ENCODE measurements at places on chromosomes 12 and 14. TPM values are rescaled to one million over a fixed set of nuclear protein-coding genes. Genes with fewer than 3 reads are reported as not detected.

DNA sequence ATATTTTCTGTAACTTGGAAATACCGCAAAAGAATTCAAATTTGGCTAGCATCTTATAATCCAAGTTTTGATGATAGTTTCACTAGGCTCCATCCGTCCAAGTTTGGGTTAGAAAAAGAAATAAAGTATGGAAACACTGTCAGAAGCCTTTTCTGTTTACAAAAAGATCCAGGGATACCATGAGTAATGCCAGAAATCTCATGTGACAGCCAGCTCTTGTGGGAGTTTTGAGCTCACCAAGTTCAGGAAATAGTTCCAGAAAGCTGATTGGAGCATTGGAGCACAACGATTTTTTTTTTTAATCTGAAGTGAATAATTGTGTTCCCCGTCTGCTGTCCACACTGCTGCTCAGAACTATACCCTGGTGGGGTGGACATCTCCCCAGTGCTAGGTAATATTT is 229.7 kb upstream of the NPAS3 start:
- DNase-seq = no peak

DNA sequence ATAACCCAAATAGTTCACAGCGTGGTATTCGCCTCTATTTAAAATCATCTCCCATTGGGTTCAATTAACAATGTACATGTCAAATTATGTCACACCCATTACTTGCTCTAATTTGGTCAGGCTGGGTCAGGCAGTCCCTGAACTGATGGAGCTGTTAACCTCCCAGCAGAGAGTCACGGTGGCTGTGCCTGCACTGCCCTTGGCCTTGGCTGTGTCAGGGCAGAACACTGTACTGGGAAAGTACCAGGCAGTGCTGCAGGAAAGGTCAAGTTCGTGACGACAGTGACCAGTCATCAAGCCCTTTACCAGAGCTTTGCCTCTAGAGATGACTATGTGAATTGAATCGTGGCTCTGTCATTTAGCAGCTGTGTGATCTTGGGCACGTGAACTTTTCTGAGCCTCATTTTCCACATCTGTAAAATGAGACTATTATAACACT is 100.0 kb downstream of the ARF6 start:
- peak; percentile 36 for DNase-seq

DNA sequence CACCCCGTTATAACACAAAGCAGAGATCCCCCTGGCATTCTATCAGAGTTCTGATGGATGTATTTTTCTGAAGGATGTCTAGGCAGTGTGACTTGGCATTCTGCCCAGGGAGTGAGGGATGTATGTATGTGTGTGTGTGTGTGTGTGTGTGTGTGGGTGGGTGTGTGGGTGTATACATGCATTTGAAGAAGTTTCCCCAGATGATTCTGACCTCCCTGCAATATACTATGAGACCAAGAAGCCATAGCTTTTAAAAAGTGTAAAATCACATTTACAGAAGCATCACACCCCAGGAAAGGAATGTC is 59.7 kb upstream of the NAP1L1 start:
- DNase-seq = no peak

DNA sequence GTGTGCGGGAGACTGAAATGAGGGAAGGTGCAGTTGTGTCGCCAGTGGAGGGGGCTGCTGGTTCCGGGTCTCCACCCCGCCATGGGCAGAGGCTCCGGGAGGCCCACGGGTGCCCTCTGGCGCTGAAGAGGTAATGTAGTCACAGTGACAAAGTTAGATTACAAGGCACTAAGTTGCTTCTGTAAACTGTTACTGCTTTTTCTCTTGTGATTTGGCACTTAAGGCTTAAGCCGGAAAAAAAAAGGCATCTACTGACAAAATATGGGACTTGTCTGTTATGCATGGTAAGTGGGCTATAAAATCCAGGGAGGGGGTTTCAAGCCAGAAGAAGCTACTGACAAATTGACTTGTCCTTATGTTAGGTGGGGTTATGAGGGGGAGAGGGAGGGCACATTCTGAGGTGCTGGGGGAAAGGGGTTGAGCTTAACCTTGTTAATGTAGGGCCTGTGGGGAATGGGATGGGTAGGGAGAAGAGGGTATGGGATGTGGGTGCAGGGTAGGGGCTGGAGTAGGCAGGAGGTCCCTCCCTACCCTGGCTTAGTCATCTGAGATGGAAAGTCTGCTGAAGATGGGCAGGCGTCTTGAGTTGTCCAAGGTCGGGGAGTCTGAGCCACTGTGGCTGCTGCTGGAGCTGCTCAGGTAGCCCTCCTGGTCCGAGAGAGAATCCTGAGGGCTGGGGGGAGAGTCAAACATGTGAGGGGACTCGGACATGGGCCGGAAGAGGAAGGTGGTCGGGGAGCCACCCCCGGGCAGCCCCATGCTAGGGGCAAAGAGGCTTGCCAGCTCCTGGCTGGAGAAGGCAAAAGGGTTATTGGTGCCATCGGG is 3.7 kb downstream of the ZFP36L1 start:
- peak; percentile 88 for DNase-seq

GRCh38 chr12:32151086-32151485 is 44.4 kb downstream of the BICD1 start:
- DNase-seq = no peak

GRCh38 chr12:48105867-48106680 is at the start of gene SENP1:
Gene SENP1, minus strand, starts transcription at chr12:48106079. Its CDS starts 4,607 bp downstream, at chr12:48101472.
- DNase-seq = peak; percentile 89

- peak; percentile 8 for DNase-seq
Observed at GRCh38 chr12:14913381-14913781, 25.0 kb downstream of the ERP27 start.

- no peak for DNase-seq
Observed at GRCh38 chr14:71834284-71835204, 97.7 kb upstream of the RGS6 start.

DNA sequence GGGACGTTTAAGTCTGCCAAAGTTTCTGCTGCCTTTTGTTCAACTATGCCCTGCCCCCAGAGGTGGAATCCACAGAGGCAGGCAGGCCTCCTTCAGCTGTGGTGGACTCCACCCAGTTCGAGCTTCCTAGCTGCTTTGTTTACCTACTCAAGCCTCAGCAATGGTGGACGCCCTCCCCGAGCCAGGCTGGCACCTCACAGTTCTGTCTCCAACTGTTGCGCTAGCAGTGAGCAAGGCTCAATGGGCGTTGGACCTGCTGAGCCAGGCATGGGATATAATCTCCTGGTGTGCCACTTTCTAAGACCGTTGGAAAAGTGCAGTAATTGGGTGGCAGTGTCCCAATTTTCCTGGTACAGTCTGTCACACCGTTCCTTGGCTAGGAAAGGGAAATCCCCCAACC is 444.7 kb downstream of the FLRT2 start:
- no peak for DNase-seq

GRCh38 chr12:1297206-1297605 is 297.2 kb downstream of the FBXL14 start:
- DNase-seq = no peak

- peak; percentile 83 for DNase-seq
Observed at GRCh38 chr14:102096569-102097188, 9.8 kb upstream of the HSP90AA1 start.

DNA sequence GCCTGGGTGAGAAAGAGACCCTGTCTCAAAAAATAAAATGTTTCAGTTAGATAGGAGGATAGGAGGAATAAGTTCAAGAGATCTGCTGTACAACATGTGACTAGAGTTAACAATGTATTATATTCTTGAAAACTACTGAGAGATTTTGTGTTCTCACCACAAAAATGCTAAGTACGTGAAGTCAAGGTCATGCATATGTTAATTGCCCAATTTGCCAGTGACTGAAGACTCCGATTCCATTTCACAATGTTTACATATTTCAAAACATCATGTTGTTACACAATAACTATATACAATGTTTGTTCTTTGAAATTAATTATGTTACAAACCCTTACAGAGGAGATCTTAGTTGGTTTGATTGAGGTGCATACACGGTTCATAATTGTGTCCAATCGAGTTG is 52.1 kb downstream of the SLC15A4 start:
- no peak for DNase-seq

DNA sequence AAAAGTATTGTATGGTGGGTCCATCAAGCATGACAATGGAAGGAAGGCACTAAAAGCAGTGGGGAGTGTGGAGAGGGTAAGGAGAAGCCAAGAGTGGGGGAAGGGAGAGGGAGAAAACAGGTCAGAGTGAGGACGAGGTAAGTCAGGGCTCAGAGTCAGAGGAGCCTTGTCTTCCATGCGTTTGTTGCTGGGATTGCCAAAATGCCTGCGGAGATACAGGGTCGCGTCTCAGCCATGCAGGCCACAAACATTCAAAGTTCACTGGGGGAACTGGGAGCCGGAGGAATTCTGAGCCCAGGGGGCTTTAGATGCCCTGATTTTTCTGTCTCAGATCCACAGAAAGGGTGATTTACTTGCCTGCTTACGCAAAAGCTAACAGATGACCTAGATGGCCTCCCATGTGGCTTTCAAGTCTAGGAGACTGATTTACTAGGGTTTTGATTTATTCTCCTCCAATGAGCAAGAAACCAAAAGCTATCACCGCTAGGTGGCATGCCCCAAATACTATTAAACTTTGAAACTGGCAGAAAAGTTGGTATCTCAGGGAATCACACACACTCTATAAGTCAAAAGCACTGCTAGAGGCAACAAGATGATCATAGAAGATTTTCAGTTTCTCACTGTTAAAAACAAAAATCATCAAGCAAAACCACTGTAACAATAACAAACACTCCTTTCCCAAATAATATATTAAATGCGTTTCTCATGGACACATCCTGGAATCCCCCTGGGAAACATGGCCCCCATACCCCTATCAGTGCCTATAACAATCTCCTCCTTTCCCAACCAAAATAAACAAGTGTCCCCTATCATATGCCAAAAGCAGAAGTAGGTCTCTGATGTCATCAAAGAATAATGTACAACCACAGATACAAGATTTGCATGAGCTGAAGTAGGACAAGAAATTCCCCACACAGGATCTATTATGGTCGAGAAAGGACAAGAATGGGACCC is 26.6 kb upstream of the MDM1 start:
- DNase-seq = no peak

DNA sequence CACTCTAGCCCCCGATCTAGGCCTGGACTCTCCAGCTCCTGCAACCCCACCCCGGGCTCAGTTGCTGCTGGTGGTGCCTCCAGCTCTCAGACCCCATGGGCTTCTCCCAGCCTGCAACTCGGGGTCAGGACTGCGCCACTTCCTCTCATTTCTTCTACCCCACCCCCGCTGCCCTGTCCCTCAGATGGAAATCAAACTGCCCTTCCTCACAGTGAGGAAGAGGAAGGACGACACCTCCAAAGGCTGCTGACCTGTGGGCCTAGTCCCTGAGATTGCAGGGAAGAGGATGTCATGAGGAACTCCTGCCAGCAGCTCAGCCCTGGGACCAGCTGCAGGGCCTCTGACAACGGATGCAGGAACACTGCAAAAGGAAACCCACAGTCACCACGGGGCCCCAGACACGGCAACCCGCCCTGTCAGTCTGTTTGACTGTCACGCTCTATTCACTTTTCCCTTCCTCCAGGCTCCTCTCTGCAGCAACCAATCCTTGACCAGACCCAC is 29.3 kb upstream of the PNMA1 start:
- DNase-seq = no peak

- no peak for DNase-seq
Observed at GRCh38 chr12:63079791-63080502, 71.1 kb downstream of the AVPR1A start.

GRCh38 chr14:91955168-91955567 is 7.7 kb upstream of the FBLN5 start:
- DNase-seq = no peak

DNA sequence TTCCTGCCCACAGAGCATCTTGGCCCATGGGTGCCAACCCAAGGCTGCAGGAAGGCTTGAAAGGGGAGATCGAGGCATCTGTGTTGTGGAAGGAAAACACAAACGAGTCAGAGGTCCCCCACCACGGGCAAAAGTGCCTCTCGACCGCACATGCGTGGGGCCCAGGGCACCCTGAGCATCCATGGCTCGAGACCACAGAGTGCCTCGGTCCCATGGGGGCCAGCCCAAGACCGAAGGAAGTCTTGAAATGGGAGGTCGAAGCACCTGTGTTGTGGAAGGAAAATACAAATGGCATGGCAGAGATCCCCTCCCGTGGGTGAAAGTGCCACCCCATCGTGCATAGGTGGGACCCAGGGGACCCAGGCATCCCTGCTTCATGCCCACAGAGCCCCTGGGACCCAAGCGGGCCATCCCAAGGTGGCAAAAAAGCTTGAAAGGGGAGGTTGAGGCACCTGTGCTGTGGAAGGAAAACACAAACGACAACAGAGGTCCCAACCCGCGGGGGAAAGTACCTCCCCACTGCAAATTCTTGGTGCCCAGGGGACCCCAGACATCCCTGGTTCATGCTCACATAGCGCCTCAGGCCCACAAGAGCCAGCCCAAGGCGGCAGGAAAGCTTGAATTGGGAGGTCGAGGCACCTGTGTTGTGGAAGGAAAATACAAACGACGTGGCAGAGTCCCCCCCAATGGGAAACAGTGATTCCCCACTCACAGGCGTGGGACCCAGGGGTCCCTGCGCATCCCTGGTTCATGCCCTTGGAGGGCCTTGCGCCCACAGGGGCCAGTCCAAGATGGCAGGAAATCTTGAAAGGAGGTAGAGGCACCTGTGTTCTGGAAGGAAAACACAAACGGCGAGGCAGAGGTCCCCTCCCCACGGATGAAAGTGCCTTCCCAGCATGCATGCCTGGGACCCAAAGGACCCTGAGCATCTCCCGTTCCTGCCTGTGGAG is 373.0 kb downstream of the ALG10 start:
- peak; percentile 2 for DNase-seq

DNA sequence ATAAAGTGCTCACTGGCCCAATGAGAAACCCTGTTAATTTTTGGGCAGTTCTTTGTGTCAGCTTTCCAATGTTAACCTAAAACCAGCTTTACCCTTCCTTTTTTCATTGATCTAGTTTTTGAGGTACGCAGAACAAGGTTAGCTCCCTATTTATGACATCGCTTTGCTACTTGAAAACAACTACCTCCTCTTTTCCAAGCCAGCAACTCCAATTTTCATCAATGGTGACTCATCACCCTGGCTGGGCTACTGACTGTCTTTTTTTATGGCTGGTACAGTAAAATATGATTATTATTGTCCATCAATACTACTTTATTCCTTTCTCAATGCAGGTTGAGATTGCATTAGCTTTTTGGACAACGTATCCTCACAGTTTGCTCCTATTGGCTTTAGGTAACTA is 22.5 kb upstream of the AKAP6 start:
- no peak for DNase-seq

- no peak for DNase-seq
Observed at GRCh38 chr12:25557830-25558436, 4.8 kb upstream of the LMNTD1 start.

- DNase-seq = no peak
Observed at GRCh38 chr12:127360580-127360979, 906.4 kb upstream of the TMEM132C start.

ARID2 gene
- 20.2 TPM for total RNA-seq

HOXC13 gene
- total RNA-seq = not detected

PLEK2 gene
- total RNA-seq = not detected

VRTN gene
- not detected for total RNA-seq

HOXC9 gene
- not detected for total RNA-seq

ANKS1B gene
- total RNA-seq = 2.5 TPM

SMCO2 gene
- not detected for total RNA-seq

TAS2R42 gene
- not detected for total RNA-seq

OAS2 gene
- total RNA-seq = 6.4 TPM

KLRD1 gene
- total RNA-seq = 1.5 TPM

BCL11B gene
- total RNA-seq = not detected
